ENCODE measurements at places on chromosomes 7 and 10.

GRCh38 chr7:130853503-130854279 is 119.7 kb upstream of the KLF14 start:
- DNase-seq = no peak

DNA sequence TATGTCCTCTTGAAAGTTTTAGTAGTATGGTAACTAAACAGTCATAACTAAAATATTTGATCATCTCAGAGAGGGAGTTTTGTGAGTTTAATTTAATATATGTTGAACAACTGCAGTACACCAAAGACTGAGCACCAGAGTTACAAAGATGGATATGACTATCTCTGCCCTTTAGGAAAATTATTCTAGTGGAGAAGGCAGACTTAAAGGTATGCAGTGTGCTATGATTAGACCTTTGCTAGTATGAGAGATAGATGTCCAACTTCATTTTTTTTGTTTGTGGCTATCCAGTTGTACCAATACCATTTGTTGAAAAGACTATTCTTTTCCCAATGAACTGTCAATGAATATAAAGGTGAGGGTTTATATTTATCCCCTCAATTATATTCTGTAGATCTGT is 33.4 kb downstream of the AKAP9 start:
- no peak for DNase-seq

- no peak for DNase-seq
Observed at GRCh38 chr10:14477408-14477710, 146.6 kb upstream of the FRMD4A start.

DNA sequence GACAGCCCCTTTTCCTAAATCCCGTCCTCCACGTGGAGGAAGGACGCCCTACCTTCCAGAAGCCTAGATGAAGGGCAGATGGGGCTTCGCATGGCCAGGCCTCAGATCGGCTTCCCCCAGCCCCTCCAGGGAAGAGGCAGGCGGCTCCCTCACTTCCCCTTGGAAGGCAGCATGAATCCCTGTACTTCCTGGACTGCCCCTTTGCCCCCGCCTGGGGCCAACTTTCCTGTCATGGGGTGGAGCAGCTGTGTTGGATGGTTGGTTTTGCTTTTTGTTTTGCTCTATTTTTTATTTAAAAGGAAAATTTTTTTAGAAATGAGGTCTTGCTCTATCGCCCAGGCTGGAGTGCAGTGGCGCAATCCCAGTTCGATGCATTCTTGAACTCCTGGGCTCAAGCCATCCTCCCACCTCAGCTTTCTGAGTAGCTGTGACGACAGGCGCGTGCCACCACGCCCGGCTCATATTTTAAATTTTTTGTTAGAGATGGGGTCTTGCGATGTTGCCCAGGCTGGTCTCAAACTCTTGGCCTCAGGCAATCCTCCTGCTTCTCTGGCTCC is 27.2 kb downstream of the GTF2IRD1 start:
- no peak for DNase-seq

- DNase-seq = no peak
Observed at GRCh38 chr7:4700577-4701235, 18.6 kb downstream of the FOXK1 start.
